Colonic mucosa (tissue), 4 donors: ENCODE measurements at places on chromosomes 11 and 22. TPM values are rescaled to one million over a fixed set of nuclear protein-coding genes. Genes with fewer than 3 reads are reported as not detected.

The ILK gene
- 157 TPM for total RNA-seq

- H3K4me3 ChIP-seq: no peak overlapping the region
- H3K36me3 ChIP-seq: no peaks in the 10 kb centered on the region
- no peak overlapping the region for H3K27ac ChIP-seq
- no peaks in the 10 kb centered on the region for H3K27me3 ChIP-seq
- H3K4me1 ChIP-seq: peaks cover 3% of the 10 kb centered on the region
Measured at GRCh38 chr11:86668929-86669328, 3.5 kb downstream of the ME3 start.

- no peak overlapping the region for H3K4me3 ChIP-seq
- no peaks in the 10 kb centered on the region for H3K27me3 ChIP-seq
- H3K36me3 ChIP-seq: no peaks in the 10 kb centered on the region
- no peak overlapping the region for H3K27ac ChIP-seq
- no peaks in the 10 kb centered on the region for H3K4me1 ChIP-seq
- DNase-seq: no peak
Measured at GRCh38 chr11:128737704-128738103, 43.8 kb downstream of the FLI1 start.

The CCDC73 gene
- total RNA-seq: not detected

GRCh38 chr11:33620423-33621171 is 80.0 kb downstream of the C11orf91 start:
- H3K27ac ChIP-seq: no peak overlapping the region
- no peak overlapping the region for H3K4me3 ChIP-seq
- DNase-seq: no peak
- H3K36me3 ChIP-seq: no peaks in the 10 kb centered on the region
- H3K27me3 ChIP-seq: no peaks in the 10 kb centered on the region
- no peaks in the 10 kb centered on the region for H3K4me1 ChIP-seq

The SERHL2 gene
- total RNA-seq: 1.1 TPM

DNA sequence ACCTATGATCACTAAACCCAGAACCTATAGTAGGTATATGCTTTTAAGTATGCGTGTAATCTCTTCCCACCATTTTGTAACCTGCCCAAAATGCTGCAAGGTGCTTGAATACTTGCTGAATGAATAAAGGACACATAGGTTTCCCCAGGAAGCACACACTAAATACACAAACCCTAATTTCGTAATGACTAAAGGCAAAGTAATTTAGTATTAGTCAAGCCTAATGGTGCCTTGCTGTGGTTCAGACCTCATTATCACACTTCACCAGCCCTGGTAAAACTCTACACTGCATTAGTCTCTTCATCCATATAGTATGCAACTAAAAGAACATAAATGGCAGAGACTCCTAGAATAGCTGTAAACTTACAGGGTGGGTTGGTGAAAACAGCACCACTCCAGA is 289.0 kb upstream of the PITPNB start:
- H3K4me3 ChIP-seq: no peak overlapping the region
- H3K36me3 ChIP-seq: no peaks in the 10 kb centered on the region
- DNase-seq: no peak
- H3K27ac ChIP-seq: no peak overlapping the region
- H3K27me3 ChIP-seq: no peaks in the 10 kb centered on the region

- H3K27ac ChIP-seq: peak overlapping the region; percentile 95
- no peak for DNase-seq
- H3K4me1 ChIP-seq: peaks cover 55% of the 10 kb centered on the region
- no peaks in the 10 kb centered on the region for H3K27me3 ChIP-seq
- no peaks in the 10 kb centered on the region for H3K36me3 ChIP-seq
Measured at GRCh38 chr11:77069969-77070582, 3.3 kb downstream of the CAPN5 start.
